A172 (cell line): ENCODE measurements at places on chromosomes 2 and 18.

DNA sequence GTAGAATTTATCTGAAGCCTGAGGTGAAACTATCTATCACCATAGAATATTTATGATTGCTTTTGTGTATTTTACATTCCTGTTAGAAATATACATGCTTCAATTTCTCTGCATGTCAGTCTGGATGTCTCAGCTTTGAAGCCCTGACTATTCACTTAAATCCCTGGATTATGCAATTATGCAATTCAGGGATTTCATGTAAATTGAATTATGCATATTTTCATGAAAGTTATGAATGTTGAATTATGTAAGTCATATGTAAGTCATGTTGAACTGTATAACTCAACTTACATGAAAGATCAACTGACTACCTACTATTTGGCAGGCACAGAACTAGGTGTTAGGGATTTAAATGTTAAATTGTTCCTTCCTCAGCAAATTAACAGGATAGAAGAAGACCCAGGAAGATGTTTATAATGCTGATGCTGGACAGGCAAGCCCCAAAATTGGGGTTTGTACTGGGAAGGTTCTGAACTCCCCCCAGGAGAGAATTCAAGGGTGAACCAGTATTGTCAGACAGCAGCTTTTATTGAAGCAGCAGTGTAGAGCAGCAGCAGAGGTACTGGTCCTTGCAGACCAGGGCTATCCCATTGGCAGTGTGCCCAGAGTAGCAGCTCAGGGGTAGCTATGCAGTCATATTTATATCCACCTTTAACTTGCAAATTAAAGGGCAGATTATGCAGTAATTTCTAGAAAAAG lies 236.5 kb downstream of the ZNF804A start:
- DNase-seq, result no peak

DNA sequence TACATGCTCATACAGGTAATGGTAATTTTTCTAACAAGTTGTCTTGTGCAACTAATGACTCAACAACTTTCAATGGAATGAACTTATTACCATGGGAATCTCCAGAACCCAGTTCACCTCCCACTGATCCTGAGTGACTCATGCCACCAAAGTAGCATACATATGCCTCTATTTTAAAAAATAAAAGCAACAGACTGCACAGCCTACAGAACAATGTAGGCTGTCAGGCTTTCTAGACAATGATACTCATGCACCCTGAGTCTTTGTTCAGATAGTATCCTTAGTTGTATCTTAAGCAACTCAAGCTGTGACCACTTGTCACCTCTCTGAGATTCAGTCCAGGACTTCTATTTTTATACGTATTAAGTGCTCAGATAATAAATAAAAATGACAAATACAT lies 531.0 kb upstream of the SETBP1 start:
- peak; percentile 45 for DNase-seq

DNA sequence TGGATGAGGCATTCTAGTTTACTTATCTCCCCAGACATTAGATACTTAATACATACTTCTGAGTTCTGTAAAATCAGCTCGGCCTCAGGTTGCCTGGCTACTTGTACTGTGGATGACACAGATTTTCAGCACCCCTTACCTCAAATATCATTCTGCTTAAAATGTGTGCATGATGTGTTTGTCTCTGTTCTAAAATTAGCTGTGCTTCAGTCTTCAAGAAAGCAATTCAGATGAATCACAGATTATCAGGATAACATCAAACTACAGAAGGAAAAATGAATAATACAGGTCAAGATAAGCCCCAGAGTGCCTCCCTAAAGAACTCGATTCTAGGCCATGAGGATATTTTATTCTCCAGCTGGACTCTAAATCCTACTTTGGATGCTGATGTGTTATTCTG lies 21.3 kb upstream of the MAPRE2 start:
- no peak for DNase-seq

DNA sequence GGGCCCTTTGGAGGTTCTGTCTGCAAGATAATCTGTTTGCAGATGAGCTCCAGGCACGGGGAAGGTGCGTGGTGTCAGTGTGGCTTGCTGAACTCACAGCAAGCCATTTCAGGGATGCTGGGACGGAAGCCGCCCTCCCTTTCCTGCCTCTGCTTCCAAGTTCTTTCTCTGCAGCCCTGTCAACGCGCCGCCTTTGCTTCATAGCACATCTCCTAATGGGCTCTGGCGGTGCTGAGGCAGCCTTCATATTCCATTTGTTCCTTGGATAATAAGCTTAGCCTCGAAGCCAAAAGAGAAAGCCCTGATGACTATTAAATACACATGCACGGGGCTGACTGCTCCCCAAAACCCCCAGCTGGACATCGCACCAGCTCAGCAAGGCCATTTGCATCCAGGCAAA lies 81.7 kb upstream of the TAF1B start:
- no peak for DNase-seq

DNA sequence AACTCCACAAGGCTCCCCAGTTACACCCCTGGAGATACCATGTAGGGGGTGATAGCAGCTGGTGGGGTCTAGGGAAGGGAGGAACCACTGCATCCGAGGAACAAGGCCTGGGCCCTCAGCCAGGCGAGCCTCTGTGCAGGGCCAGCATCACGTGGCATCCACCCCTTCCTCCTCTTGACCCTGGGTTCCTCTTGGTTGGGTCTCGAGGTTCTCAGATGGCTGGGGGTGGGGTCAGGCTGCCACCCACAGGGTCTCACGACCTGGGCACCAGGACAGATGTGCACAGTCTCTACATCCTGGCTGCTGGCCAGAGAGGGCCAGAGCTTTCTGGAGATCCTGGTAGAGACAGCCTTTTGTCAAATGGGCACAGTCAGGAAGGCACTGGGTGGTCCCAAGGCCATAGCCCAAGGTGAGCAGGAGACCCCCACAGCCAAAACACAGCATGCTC lies 10.4 kb downstream of the HS6ST1 start:
- no peak for DNase-seq

- no peak for DNase-seq
These were observed 36.5 kb downstream of the MGAT5 start for GRCh38 chr2:134290358-134290757.

- DNase-seq, result no peak
These were observed 17.7 kb downstream of the FIGN start for GRCh38 chr2:163717993-163718680.

DNA sequence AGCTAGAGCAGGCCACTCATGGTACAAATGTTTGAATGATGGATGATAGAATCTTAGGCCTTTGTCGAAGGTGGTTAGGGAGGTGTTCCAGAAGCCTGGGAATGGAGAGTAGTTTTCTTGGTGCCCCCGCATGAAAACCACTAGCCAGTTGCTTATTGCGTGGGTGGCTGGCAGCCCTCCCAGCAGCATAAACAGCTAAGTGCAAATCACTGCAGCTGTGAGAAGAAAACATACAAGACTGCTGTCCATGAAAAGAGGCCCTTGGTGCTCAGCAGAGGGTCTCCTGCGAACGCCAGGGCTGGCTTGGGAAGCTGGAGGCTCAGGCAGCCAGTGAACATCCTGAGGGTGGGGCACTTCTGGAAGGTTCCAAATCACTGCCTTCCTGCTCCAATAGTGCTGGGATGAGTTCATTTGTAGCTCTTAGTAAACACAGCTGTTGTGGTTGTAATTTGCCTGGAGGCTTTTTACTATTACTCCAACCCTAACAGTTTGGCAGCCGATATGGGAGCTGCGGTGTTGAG lies 118.8 kb downstream of the MGAT5 start:
- DNase-seq, result peak; percentile 70
